ENCODE measurements at places on chromosomes 2 and 18.

- DNase-seq, result no peak
These were observed 130.7 kb downstream of the SOCS6 start for GRCh38 chr18:70419526-70419925.

- no peak for DNase-seq
These were observed 64.3 kb upstream of the RBBP8 start for GRCh38 chr18:22868831-22869230.

DNA sequence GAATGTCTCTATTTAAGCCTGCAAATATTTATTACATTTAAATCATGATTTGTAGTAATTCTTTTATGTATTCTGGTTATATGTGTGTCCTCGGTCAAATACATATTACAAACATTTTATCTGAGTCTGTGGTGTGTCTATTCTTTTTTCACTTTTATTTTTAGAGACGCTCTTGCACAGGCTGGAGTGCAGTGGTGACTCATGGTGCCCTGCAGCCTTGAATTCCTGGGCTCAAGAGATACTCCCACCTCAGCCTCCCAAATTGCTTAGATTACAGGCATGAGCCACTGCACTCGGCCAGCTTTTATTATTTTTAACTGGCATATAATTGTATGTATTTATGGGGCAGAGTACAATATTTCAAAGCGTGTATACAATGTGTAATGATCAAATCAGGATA lies 47.5 kb downstream of the ARID5A start:
- no peak for DNase-seq

- no peak for DNase-seq
These were observed 132.1 kb downstream of the COL6A3 start for GRCh38 chr2:237281836-237282306.

DNA sequence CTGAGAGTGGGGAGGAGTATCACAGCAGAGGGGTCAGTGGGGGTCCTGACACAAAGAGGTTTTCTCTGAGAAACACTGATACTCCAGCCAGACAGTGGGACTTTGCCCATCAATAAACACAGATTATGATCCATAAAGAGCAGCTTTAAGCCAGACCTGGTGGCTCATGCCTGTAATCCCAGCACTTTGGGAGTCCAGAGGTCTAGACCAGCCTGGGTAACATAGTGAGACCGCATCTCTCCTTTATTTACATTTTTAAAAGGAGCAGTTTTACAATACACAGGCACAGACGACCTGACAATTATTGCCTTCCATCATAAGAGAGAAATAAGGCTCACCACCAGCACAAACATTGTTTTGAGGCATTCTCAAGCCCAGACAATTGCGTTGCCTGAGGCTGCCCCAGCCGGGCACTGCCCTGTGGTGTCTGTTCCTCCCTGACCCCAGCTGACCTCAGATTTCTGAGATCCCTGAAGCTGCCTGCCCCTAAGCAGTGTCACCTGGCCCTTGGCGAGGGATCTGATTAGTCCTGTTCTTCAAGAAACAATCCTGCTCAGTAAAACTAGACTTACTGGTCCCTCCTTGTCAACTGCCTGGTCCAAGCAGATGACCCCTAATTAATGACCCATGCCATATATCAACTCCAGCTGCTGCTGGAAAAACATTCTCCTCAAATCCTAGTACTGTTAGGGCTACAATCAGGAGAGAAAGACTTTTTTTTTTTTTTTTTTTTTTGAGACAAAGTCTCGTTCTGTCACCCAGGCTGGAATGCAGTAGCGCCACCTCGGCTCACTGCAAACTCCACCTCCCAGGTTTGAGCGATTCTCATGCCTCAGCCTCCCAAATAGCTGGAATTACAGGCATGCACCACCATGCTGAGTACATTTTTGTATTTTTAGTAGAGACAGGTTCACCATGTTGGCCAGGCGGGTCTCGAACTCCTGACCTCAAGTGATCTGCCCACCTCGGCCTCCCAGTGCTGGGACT lies 59.4 kb upstream of the SOS1 start:
- no peak for DNase-seq

DNA sequence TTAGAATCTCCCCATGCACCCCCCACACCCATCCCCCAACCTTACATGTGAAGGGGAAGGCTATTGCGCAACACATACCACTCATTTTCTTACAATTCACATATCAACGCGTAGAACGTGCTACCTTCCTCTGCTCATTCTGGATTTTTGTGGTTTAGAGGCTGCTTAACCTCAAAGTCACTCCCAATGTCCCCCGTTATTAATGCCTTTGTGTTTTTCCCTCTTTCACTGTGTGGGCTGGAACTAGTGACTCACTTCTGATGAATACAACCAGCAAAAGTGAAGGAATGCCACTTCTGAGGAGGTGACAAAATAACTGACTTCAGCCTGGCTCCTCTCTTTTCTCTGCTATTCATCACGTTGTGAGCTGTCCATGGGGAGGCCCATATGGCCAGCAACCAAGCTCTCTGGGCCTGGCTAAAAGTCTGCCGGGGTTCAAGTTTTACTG lies 342.5 kb upstream of the NXPH2 start:
- no peak for DNase-seq

- DNase-seq, result no peak
These were observed 45.2 kb downstream of the USP34 start for GRCh38 chr2:61425605-61426155.

DNA sequence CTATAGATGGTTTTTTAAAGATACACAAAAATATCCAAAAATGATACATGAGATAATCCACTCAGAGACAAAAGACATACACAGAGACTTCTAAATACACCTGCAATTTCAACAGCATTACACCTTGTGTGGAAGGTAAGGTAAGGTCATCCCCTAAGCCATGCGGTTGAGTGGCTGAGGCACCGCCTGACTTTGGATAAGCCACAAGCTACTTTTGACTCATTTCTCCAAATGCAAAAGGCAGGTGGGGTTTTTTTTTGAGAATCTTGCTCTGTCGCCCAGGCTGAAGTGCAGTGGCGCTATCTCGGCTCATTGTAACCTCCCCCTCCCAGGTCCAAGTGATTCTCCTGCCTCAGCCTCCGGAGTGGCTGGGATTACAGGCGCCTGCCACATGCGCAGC lies 13.1 kb downstream of the AP1S3 start:
- DNase-seq, result no peak

DNA sequence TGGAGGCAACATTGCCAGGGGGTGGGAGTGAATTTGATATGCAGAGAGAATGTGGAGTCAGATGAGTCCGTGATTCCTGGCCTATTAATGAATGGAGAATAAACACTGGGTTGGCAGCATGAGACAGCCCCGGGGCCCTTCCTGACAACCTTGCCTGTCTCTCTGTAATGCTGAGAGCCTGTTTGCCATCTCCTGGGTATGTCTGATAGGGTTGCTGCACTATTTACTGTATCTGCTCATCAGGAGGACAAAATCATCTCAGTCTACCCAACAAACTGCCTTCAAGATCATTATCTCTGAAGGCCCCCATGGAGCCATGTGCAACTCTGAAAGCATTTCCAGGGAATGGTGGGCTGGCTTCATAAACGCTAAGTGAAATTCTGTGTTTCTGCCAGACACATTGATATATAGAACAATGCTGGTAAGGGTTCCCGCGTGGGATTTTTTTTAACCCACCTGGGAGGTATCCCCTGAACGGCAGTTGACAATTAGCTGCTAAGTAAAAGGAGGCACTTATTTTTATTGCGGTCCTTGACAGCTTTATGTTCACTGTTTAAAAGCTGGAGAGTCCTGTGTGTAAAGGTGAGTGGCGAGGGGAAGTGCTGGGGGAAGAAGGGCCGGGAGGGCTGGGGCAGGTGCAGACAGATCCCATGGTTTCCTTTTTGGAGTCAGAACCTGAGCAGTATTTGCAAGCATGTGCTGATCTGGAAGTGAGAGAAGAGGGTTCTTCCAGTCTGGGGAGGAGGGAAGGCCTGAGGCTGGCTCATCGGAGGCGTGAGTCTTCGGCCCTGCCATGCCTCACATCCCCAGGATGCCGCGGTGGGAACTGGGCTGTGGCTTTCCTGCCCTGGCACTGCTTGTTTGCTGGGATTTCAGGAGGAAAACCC lies 64.8 kb downstream of the ARHGAP25 start:
- no peak for DNase-seq

- DNase-seq, result no peak
These were observed 28.6 kb downstream of the SIGLEC15 start for GRCh38 chr18:45854036-45854586.

DNA sequence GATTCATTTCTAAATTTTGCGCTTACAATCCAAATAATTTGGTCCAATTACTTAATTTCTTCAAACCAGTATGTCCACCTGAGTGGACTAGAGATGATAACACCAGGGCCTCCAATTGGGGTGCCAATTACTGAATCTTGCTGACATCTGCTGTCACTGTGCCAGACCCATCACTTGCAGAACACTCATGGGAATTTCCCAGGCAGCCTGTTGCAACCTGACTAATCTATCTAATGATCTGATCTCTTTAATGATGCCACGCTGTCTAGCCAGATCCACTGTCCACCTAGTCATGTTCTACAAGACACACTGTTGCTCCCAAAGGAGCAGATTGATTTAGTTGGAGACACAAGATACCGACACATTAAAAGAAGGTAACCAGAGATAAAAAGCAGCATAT lies 11.8 kb upstream of the LRP1B start:
- DNase-seq, result no peak

DNA sequence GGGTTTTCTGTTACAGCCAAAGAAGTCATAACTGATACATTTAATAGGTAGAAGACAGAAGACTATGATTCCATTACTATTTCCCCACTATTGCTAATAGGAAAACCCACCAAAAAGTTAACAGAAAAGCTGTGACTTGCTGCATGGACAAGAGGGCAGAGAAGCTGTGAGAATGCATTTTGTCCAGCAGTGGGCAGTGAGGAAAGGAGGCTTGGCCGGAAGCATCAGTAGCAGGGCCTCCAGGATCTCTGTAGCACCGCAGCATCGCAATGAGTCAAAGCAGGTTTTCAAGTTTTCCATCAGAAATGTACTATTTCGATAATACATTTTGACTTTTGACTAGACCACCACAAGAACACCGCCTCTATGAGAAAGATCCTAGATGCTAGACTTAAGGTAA lies 24.9 kb downstream of the MYO5B start:
- no peak for DNase-seq

Data from sciatic nerve (tissue), 2 donors.